ENCODE measurements at places on chromosomes 16 and 17.

DNA sequence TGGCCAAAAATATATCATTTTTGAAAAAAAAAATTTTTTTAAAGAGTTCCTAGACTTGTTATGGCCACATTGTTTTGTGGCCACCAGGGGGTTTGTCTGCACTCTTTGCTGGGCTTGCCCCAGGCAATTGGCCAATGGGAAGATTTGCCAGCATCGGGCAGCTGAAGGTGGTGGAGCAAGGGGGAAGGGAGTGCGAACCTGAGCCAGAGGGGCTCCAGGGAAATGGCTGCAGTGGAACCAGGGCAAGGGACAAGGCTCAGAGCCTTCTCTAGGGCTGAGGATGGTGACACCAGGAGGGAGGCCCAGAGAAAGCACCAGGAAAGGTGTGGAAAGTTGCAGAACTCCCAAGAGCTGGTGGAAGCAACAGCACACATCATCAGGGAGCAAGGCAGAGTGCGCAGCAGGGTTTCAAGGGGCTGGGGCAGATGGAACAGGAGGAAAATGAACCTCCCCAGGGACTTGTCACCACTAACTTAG is 15.5 kb upstream of the CMIP start:
- DNase-seq = no peak

GRCh38 chr16:20178297-20178696 is 104.6 kb upstream of the GPR139 start:
- no peak for DNase-seq

DNA sequence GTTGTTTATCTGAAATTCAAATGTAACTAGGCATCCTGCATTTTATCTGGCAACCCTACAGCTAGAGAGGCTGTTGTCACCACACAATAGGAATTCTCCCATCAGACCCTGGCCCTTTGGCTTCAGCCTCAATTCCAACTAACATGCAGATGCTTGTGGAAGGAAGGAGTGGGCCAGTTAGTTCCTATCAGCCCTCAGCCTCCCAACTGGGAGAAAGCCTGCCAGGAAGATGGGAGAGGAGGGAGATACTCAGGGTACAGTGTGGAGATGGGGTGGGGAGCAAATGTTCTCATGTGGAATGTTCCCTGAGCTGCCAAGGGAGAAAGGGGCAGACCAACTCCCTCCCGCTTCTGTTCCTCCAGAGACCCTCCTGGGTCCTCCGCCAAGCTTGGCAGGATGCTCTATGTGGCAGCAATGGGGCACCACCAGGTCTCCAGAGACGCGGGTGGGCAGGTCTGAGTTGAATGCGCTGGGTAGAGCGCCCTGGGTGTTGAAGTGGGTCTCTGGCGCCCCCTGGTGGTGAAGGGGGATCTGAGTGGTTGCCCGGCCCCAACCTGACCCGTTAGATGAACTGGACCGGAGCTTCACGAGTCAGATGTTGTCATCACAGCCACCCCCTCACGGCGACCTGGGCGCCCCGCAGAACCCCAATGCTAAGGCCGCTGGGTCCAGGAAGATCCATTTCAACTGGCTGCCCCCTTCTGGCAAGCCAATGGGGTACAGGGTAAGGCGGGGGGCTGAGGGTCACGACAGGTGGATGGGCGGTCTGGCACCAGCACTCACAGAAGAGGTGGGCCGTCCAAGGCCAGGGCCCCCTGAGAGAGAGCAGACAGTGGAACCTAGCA is 15.2 kb downstream of the GALK1 start:
- peak; percentile 79 for DNase-seq

GRCh38 chr16:12902511-12903372 is 1.3 kb downstream of the SHISA9 start:
- no peak for DNase-seq

GRCh38 chr17:74603746-74604145 is 11.7 kb upstream of the CD300LD start:
- no peak for DNase-seq

- DNase-seq = no peak
Observed at GRCh38 chr16:7405166-7405565, 72.5 kb downstream of the RBFOX1 start.

DNA sequence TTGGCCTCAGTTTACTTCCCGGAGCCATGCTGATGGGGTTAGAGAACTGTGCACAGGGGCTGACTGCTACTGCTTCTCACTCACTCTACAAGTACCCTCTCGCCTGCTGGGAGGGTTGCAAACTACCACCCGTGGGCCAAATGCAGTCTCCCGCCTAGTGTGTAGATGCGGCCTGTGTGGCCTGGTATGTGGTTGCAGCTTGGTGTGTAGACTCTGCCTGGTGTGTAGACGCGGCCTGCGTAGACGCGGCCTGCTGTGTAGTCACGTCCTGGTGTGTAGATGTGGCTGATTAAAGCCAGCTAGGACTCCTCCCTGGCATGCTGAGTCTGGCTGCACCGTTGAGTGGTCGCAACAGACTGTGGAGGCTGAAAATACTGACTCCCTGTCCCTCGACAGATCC is 7.3 kb downstream of the CANT1 start:
- DNase-seq = no peak

- no peak for DNase-seq
Observed at GRCh38 chr16:47726031-47726675, 265.0 kb downstream of the PHKB start.

DNA sequence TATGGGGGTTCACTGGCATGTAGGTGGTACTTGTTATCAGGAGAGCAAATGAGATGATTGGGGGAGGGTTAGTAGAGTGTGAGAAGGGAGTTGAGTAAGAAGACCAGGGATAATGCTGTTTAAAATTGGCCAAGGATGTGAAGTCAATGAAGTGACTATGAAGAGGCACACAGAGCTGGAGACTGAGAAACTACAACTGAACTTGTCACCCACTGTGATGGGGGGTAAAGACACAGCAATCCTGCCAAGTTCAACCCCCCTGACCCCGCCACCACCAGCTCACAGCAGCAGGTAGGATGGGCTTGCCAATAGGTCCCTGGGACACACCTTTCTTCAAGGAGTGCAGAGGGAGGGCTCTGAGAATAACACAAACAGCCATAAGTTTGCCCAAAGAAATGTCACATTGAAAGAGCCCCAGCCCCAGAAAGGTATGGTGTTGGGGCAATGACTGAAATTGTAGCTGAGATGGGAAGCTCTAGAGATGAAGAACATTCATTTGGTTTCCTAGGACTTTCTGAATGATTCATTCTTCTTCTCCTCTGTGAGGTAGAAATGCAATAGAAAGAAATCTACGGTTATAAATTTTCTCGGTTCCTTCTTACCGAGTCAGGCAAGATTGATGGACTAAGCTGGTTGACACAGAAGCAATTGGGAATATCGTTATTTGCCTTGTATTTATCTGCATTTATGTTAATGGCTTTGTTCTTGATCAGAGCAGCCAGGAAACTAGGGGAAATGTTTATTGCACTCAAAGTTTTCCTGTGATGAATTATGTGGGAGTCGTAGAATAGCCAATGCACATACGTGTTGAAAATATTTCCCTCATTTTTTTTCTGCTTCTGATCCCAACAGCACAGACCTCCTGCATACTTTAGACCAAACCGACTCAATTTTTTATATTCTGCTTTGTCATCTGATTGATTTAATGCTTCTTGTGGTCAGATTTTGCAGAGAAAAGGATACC is 595.2 kb upstream of the CDH11 start:
- no peak for DNase-seq

DNA sequence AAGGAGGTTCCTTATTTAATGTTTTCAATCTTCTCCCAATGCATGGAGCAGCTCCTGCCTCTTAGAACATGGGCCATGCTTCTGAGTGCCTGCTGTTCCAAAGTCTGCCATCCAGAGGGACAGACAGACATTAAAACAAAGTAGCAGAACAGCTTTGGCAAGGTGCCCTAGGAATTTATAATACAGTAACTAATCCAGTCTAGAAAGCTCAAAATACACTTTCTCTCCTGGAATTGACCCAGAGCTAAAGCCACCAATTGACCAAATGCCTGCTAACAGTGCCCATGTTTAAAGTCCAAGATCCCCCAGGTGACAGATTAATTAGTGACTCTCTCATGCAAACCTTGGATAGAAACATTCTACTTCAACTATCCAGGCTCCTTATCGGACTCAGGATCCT is 11.1 kb upstream of the CHRNE start:
- no peak for DNase-seq

GRCh38 chr16:15827709-15828343 is 29.0 kb downstream of the MYH11 start:
- no peak for DNase-seq

DNA sequence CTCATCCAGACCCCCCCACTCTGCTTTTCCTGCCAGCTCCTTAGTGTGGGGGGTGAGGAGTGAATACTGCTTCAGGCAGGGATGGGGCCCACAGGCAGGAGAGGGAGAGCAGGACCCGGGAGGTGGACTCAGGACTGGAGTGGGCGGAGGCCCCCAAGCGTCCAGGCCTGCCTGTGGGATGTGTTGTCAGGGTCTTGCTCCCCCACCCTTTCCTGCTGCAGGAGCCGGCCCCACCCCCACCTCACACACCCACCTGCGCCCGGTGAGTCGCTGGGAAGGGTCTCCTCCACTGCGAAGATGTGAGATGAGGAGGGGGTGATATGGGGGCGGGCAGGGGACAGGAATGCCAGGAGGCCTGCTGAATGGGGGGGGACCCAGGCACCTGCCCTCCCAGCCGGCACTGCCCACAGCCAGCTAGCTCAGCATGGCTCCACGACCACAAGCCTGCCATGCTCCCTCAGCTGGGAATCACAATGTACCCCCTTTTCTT is 1.1 kb downstream of the FAM171A2 start:
- DNase-seq = no peak

- no peak for DNase-seq
Observed at GRCh38 chr16:15830832-15831451, 25.9 kb downstream of the MYH11 start.

GRCh38 chr17:79587421-79587820 is 23.4 kb downstream of the RBFOX3 start:
- no peak for DNase-seq

DNA sequence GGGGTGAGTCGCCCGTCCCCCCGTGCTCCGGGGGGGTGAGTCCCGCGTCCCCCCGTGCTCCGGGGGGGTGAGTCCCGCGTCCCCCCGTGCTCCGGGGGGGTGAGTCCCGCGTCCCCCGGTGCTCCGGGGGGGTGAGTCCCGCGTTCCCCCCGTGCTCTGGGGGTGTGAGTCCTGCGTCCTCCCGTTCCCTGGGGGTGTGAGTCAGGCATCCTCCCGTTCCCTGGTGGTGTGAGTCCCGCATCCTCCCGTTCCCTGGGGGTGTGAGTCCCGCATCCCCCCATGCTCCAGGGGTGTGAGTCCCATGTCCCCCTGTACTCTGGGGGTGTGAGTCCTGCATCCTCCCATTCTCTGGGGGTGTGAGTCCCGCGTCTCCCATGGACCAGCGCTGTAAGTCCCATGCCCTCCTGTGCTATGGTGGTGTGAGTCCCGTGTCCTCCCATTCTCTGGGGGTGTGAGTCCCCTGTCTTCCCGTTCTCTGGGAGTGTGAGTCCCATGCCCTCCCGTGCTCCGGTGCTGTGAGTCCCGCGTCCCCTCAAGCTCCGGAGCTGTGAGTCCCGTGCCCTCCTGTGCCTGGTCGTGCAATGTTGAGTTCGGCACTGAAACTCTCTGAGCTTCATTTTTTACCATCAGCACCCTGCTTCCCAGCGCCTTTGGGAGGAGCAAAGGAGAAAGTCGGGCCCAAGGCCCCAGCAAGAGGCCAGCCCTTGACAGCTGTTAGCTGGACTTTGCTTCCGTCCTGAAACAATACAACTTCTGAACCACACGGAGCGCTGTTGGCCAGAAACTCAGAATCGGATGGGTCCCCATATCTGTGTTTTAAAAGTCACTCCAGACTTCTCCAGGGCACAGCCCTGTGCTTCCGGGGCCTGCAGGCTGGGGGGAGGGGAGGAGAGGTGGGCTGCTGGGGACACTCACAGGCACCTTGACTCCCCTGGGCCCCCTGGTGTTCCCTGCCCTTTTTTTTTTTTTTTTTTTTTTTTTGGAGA is 11.5 kb upstream of the ZC3H18 start:
- no peak for DNase-seq

DNA sequence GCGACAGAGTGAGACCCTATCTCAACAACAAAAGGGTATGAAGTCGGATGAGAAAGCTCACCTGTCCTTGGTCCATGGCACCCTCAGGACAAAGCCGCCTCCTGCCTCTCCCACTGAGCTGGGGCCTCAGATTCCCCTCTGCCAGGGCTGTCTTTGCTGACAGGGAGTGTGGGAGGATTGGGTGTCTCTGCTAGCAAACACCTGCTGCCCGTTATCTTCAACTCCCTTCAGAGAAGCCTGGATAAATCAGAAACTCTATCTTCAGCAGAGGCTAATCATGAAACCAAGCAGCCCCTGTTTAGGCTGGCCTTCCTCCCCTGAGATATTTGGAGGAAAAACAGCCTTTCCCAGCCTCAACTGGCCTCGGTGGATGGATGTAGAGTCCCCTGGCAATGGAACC is 36.3 kb upstream of the CDH1 start:
- no peak for DNase-seq

DNA sequence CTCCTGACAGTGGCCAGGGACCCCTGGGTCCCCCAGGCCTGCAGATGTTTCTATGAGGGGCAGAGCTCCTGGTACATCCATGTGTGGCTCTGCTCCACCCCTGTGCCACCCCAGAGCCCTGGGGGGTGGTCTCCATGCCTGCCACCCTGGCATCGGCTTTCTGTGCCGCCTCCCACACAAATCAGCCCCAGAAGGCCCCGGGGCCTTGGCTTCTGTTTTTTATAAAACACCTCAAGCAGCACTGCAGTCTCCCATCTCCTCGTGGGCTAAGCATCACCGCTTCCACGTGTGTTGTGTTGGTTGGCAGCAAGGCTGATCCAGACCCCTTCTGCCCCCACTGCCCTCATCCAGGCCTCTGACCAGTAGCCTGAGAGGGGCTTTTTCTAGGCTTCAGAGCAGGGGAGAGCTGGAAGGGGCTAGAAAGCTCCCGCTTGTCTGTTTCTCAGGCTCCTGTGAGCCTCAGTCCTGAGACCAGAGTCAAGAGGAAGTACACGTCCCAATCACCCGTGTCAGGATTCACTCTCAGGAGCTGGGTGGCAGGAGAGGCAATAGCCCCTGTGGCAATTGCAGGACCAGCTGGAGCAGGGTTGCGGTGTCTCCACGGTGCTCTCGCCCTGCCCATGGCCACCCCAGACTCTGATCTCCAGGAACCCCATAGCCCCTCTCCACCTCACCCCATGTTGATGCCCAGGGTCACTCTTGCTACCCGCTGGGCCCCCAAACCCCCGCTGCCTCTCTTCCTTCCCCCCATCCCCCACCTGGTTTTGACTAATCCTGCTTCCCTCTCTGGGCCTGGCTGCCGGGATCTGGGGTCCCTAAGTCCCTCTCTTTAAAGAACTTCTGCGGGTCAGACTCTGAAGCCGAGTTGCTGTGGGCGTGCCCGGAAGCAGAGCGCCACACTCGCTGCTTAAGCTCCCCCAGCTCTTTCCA is 25.1 kb downstream of the C1QTNF1 start:
- DNase-seq = no peak

- no peak for DNase-seq
Observed at GRCh38 chr16:60151987-60152386, 1417.9 kb upstream of the GOT2 start.

DNA sequence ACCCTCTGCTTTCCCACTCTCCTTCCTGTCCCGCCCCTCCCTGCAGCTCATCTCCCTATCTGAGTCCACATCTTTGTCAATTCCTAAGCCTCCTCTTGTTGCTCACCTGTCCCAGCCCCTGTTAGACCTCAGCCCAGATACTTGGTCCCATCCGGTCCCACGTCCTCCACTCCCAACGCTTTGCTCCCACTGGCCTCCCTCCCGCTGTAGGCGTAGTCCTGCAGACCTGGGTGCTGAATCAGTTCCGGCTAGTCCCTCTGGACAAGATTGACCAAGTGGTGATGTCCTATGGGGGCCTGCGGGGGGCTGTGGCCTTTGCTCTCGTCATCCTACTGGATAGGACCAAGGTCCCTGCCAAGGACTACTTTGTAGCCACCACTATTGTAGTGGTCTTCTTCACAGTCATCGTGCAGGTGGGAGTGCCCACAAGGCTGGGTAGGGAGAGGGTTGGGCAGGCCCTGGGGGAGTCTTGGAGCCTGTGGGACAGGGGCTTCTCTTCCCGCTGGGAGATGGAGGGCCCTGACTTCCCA is 8.0 kb downstream of the SLC9A5 start:
- no peak for DNase-seq

Measured in activated CD4-positive, CD25-positive, alpha-beta regulatory T cell (primary cell).